Bronchus fibroblast of lung (primary cell): ENCODE measurements at places on chromosomes 6 and 20. TPM values are rescaled to one million over a fixed set of nuclear protein-coding genes. Genes with fewer than 3 reads are reported as not detected.

Gene EYA4
- total RNA-seq: 8.1 and 8.2 TPM in 2 replicates

Gene CST7
- not detected in 2 replicates for total RNA-seq

Gene PREX1
- 3.5 and 3.6 TPM in 2 replicates for total RNA-seq

Gene FOXS1
- not detected in 2 replicates for total RNA-seq

Gene WASF1
- total RNA-seq: 10.1 and 12.4 TPM in 2 replicates

Gene ID4
- total RNA-seq: 0.89 and 1.0 TPM in 2 replicates

Gene PAK5
- total RNA-seq: under 0.01 TPM in 1 of 2 replicates, not detected in the other
